Naive thymus-derived CD4-positive, alpha-beta T cell (primary cell): ENCODE measurements at places on chromosomes 6 and 20. TPM values are rescaled to one million over a fixed set of nuclear protein-coding genes. Genes with fewer than 3 reads are reported as not detected.

GRCh38 chr6:3693831-3694230 is 57.7 kb downstream of the PXDC1 start:
- H3K4me3 ChIP-seq, result no peak overlapping the region
- H3K4me1 ChIP-seq, result no peaks in the 10 kb centered on the region
- no peak for DNase-seq
- H3K36me3 ChIP-seq, result no peaks in the 10 kb centered on the region

GRCh38 chr20:4193069-4193452 is 177.7 kb upstream of the RNF24 start:
- DNase-seq, result no peak
- no peak overlapping the region for H3K4me3 ChIP-seq
- no peak overlapping the region for H3K27ac ChIP-seq
- H3K27me3 ChIP-seq, result no peaks in the 10 kb centered on the region
- H3K36me3 ChIP-seq, result no peaks in the 10 kb centered on the region
- no peaks in the 10 kb centered on the region for H3K4me1 ChIP-seq

DNA sequence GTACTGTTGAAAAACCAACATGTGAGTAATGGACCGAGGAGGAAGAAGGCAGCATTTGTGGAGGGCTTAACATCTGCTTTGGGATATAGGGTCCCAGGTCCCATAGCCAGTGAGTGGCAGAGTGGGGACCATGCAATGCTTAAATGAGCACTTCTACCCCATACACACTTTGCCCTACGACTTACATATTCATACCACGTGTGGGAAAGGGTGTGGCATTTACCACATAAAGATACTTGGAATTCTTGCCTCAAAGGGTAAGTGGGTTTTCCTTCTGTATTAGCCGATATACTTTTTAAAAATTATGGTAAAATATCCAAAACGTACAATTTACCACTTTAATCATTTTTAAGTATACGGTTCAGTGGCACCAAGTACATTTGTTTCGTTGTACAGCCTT is 199.3 kb downstream of the BACH2 start:
- H3K4me1 ChIP-seq, result peaks cover 59% of the 10 kb centered on the region
- no peak overlapping the region for H3K27ac ChIP-seq
- H3K36me3 ChIP-seq, result no peaks in the 10 kb centered on the region
- no peak overlapping the region for H3K4me3 ChIP-seq
- DNase-seq, result no peak
- no peaks in the 10 kb centered on the region for H3K27me3 ChIP-seq

JAG1 gene
- 2.6 TPM for total RNA-seq
